ENCODE measurements at places on chromosomes 5 and 9. TPM values are rescaled to one million over a fixed set of nuclear protein-coding genes. Genes with fewer than 3 reads are reported as not detected.

GRCh38 chr5:134226441-134227192 lies 744 bp upstream of the PPP2CA start:
- no peak for DNase-seq

- DNase-seq = no peak
Observed at GRCh38 chr5:67366691-67367395, 170.2 kb upstream of the CD180 start.

- no peak for DNase-seq
Observed at GRCh38 chr5:2749514-2750025, 1.9 kb downstream of the IRX2 start.

GRCh38 chr5:98309785-98310598 lies 463.5 kb upstream of the RGMB start:
- DNase-seq = peak; percentile 35

The NEURL1B gene
- 1.9 TPM for polyA plus RNA-seq
